CD4-positive, alpha-beta T cell treated with Interleukin-4 for 4 hours (primary cell): ENCODE measurements at places on chromosomes 5 and 9.

- DNase-seq = no peak
These were observed 126.2 kb upstream of the DMRT1 start for GRCh38 chr9:715300-715699.

DNA sequence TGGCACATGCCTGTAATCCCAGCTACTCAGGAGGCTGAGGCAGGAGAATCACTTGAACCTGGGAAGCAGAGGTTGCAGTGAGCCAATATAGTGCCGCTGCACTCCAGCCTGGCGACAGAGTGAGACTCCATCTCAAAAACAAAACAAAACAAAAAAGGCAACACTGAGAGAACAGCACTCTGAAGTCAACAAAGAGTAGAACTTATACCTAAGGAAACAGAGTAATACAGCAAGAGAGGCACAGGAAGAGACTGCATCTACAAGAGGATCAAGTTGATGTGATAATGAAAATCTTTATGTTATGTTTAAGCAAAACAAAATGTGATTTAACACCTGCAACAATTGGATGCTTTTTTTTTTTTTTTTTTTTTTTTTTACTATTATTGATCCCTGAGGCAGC lies 33.1 kb downstream of the FYB1 start:
- no peak for DNase-seq

DNA sequence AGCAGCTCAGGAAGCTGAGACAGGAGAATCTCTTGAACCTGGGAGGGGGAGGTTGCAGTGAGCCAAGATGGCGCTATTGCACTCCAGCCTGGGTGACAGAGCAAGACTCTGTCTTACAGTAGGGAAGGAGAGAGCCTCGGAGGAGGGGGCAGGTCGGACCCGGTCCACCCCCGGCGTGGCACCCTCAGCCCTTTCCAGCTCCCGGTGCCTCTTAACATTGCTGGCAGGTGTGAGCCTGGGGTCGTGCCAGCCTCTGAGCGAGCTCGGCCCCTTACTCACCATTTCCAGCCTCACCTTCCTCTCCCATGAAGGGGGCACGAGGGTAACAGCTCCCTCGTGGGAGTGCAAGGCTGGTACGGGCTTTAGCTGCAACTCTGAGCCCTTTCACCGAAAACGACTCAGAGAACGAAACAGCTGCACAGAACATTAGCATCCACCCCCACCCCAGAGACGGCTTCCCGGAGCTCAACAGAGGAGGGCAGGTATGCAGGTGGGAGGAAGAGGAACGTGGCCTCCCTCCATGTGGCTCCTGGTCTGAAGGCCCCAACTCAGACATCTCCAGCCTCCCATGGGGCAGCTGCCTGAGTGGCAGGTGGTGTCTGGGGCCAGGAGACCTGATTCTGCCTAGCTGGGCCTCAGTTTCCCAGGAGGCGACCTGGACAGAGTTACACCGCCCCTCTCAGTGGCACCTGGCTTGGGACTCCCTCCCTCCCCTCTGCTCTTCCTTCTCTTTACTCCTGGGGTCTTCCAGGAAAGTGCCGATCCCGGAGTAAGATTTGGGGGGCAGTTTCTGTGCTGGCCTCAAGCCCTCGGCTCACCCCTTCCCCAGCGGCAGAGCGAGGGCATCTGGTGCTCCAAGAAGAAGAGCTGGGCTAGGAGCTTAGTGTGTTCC lies 28.5 kb upstream of the ABO start:
- no peak for DNase-seq

- no peak for DNase-seq
These were observed 30.4 kb upstream of the KLF9 start for GRCh38 chr9:70444904-70445303.

GRCh38 chr5:66863243-66864170 lies 267.3 kb downstream of the MAST4 start:
- DNase-seq = no peak
